ENCODE measurements at places on chromosomes 5 and 9.

DNA sequence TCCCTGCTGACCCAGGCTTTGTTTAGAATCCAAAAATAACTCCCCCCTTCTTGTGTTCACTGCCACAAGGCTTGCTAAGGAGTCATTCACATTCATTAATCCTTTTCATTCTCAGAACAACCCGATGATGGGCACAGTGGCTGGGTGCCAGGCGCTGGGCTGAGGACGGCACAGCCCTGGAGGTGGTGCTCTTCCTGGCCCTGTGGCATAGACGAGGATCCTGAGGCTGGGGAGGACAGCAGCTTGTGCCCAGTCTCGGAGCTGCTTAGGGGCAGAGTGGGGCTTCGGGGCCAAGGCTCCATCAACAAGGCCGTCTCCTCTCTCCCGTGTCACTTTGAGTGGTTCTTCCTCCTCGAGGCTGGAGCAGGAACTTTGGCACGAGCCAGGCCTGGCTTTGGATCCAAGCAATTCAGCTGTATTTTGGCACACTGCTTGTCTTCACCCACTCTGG is 166.7 kb downstream of the TTLL11 start:
- DNase-seq: no peak

DNA sequence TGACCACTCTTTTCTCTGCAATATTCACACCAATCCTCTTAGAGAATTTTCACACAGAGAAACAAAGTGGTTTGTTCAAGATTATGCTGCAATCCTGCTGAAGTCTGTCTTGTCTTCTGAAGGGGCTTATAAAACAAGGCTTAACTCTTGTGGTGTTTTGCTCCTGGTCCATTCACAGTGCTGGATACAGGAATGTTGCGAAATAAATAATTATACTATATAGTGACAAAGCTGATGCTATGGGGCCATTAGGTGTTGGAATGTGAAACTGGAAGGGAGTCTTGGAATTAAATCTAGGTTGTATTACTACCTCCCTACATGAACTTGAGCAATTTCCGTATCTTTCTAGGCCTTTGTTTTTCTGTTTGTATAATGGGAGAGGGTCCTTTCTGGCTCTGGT is 170.2 kb downstream of the TRIM32 start:
- DNase-seq: no peak

- no peak for DNase-seq
Observed at GRCh38 chr9:134069480-134070399, 1.9 kb upstream of the BRD3 start.

- no peak for DNase-seq
Observed at GRCh38 chr9:115146581-115147021, 28.6 kb upstream of the TNC start.

DNA sequence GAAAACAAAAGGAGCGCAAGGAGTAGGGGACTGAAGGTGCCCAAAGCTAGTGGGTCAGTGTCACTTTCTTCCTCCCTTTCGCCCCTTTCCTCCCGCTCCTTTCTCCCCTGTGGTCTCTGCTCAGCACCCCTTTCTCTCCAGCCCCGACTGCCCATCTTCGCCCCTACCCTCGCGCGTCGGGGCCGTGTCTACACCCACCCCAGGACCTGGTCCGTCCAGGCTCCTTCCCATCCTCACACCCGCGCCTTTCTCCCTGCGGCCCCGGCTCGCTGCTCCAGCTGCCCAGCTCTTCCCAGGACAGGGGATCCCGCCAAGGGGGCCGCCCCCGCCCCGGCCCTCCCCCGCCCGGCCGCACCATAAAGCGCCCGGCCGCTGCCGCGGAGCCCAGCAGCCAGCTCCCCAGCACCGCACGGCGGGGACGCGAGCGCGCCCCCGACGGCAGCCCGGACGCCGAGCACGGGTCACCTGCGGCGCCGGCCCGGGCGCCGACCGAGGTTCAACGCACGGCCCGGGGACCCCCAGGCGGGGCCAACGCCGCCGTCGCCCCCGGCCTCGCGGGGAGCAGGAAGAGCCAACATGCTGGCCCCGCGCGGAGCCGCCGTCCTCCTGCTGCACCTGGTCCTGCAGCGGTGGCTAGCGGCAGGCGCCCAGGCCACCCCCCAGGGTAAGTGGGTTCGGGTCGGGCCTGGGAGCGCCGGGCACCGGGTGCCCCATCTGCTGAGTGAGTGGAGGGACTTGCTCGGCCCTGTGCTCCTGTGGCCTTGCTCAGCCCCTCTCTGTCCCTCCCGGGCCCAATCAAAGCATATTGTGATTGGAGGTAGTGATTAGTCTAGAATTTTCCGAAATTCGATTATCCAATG is at the start of gene THBS4:
Gene THBS4, plus strand, starts transcription at position 387 of the 860 bp plus-strand sequence. Its CDS starts 190 bp downstream, at position 577.
- DNase-seq: no peak

GRCh38 chr5:150325426-150325825 is 22.7 kb upstream of the ARSI start:
- DNase-seq: no peak

- no peak for DNase-seq
Observed at GRCh38 chr9:134375430-134376385, 49.5 kb downstream of the RXRA start.

GRCh38 chr5:134001938-134002731 is 2.6 kb downstream of the VDAC1 start:
- no peak for DNase-seq

- DNase-seq: peak; percentile 48
Observed at GRCh38 chr5:126988021-126988569, 42.3 kb downstream of the MARCHF3 start.

DNA sequence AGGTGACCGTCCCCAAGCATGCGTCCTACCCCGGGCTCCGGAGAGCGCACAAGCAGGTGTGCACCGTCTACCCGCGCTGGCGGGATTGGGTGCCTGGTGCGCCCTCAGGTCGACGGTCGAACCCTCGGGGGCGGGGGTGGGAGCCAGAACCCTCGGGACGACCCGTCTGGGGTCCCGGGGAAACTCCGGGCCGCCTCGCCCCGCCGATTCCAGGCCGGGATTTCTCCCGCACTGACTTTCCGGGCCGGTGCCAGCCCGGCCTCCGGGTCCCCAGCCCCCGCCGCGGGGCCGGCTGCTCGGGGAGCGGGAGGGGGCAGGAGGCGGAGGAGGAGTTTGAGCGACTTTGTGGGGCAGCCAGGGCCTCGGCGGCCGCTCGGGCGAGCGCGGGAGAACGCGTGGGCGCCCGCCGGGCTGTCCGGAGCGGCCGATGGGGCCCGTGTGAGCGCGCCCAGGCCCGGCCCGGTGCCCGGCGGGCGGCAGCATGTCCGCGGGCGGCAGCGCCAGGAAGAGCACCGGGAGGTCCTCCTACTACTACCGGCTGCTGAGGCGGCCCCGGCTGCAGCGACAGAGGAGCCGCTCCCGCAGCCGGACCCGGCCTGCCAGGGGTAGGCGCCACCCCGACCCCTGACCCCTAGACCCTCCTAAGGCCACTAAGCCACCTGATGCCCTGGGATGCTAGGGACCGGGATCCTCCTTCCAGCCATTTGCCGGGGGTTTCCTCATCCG is at the start of gene DAB2IP:
Gene DAB2IP, plus strand, starts transcription at position 340 of the 726 bp plus-strand sequence. Its CDS starts 142 bp downstream, at position 482.
- no peak for DNase-seq

- no peak for DNase-seq
Observed at GRCh38 chr5:19987612-19988361, at the start of gene CDH18. CDH18 (minus strand) TSS chr5:19988200; CDS start chr5:19838986, 149,214 bp downstream.

GRCh38 chr9:18942801-18943200 is 90.2 kb downstream of the SAXO1 start:
- DNase-seq: no peak

DNA sequence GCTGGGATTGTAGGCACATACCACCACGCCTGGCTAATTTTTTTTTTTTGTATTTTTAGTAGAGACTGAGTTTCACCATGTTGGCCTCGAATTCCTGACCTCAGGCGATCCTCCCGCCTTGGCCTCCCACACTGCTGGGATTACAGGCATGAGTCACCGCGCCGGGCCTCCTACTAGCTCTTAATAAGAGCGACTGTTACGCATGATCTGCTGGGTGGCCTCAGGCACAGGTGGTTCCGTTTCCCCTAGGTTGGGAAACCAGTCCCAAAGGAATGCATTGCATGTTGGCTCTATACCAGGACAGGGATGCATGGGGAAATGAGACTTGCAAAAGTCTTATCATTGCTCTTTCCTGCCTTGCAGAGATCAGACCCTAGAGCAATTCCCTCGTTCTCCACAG is 184.7 kb upstream of the PPP1R26 start:
- DNase-seq: no peak

- no peak for DNase-seq
Observed at GRCh38 chr5:122392824-122393223, 80.8 kb downstream of the SNCAIP start.

- DNase-seq: no peak
Observed at GRCh38 chr9:129236441-129237145, 58.5 kb upstream of the IER5L start.

Data from CD4-positive, alpha-beta T cell treated with Interleukin-10 for 1 hour (primary cell).